Caudate nucleus (tissue), 63 donors: ENCODE measurements at places on chromosomes 3 and 15.

- no peak for DNase-seq
These were observed 49.0 kb upstream of the OSBPL11 start for GRCh38 chr3:125644036-125645005.

DNA sequence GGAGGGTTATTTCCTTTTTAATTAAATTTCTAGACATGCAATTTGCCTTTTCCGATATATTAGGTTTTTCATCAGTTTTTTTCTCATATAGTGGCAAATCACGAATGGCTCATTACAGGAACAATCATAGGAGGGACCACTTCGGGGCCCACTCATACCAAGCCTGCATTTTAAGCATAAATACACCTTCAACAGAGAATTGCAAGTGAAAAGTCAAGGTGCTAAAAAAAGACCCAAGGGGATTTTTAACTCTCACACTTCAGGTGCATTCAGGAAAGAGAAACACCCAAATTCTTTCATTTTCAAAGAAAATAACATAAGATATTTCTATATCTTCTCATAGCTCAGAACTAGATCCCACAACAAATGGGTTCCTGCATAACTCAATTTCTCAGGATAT is 979.6 kb upstream of the NR2F2 start:
- DNase-seq = no peak

DNA sequence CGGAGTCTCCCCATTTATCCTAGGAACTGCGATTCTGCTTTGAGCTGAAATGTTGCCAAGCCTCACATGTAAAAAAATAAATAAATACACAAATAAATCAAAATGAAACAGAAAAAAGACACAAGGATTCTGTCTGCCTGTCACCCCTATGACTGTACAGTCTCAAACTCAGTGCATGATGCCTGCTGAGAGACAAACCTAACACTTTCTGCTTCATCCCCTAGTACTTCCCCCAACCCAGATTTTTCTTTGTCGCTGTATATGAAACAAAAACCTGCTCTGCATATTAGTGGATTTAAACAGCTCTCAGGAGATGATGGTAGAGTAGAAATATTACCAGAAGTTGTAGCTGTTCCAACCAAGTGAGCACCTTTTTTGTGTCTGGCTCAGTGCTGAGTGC is 530.7 kb upstream of the CFAP20DC start:
- no peak for DNase-seq

DNA sequence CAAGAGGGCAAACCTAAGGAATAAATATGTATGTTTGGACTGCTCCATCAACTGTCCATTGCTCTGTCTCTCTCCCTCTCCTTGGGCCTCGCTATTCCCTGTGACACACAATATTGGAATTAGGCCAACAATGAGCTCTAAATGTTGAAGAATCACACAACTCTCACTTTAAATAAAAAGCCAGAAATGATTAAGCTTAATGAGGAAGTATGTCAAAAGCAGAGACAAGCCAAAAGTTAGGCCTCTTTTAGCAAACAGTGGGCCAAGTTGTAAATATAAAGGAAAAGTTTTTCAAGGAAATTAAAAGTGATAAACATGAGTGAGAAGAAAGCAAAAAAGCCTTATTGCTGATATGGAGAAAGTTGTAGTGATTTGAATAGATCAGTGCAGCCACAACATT is 141.0 kb downstream of the VGLL3 start:
- DNase-seq = no peak

GRCh38 chr3:178916223-178916622 is 155.4 kb downstream of the ZMAT3 start:
- DNase-seq = no peak

DNA sequence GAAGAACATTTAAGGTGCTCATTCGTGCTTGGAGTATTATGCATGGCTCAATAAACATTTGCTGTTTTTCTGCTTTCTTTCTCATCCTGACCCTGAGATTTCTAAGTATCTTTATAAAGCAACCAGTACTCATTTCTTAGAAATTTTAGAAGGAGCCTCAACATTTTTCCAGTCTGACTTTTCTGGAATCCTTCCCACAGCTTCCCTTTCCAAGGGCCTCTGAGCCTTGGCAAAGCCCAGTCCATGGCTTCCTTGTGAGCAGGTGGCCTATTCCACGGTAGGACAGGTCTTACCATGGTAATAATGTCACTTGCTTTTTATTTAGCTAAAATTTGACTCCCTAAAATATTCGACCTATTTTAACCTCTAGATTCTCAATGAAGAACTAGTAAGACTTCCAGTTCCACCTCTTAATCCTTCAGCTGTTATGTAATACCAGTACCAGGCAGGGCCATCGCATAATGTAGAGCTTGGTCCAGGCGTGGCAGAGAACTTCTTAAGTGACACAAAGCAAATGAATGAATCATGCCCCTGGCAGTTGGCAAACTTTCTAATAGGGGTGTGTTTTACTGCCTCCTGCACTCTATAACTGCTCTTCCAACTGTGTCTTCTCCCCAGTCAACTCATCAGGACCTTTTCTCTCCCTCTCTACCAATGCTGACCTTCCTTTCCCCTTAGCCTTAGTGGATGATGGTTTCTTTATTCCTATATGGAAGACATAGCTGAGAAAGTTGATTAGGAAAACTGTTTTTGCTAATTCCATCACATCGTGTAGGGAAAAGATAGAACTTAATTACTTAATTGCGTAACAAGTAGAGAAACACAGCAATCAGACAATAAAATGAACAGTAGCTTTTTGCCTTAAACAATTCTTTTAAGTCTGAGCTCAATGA is 894 bp upstream of the TM4SF4 start:
- DNase-seq = no peak

DNA sequence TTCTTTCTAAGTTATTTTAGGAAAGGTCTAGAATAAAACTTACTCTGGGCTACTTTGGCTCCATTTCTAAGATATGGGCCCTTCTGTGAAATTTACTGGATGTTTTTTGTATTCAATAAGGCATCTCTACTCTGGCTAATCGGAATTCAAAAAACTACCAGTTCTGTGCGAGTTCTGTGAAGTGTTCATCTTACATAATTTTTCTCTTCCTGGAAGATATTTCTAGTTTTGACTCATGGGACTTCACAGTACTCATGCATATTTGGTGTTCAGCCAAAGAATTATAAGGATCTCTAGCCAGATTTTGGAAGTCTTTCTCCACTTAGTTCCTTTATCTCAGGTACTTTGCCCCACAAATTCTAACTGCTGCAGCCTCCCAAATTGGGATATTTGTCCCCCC is 46.4 kb upstream of the MBNL1 start:
- no peak for DNase-seq

- no peak for DNase-seq
These were observed 11.4 kb downstream of the ACTC1 start for GRCh38 chr15:34783991-34784390.

DNA sequence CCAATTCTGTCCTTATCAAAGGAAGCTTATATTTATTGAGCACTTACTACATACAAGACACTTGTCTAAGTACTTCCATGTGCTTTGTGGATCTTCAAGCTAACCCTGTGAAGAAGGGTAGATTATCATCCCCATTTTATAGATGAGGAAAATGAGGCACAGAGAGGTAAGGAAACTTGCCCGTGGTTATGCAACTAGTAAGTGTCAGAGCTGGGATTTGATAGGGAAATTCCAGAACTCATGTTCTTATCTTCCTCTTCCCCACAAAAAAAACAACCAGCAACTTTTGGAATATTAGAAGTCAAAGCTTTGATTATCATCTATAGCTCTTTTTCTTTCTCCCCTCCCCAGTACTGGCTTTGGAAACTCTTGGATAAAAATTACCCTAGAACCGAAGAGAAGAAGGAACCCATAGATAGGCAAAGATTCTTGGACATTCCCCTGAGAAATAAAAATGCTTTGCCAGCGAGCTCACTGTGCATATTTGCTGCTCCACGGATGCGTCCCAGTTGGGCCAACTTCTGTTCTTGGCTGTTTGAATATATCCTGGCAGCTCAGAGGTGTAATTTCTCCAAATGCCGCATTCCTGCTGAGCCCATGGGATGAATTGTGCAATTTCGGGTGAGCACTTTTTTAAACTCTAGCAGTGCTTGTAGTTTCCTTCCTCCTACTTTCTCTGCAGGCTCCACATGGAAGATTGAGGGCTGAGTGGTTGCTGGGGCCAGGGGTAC is 591.5 kb upstream of the CFAP20DC start:
- no peak for DNase-seq

DNA sequence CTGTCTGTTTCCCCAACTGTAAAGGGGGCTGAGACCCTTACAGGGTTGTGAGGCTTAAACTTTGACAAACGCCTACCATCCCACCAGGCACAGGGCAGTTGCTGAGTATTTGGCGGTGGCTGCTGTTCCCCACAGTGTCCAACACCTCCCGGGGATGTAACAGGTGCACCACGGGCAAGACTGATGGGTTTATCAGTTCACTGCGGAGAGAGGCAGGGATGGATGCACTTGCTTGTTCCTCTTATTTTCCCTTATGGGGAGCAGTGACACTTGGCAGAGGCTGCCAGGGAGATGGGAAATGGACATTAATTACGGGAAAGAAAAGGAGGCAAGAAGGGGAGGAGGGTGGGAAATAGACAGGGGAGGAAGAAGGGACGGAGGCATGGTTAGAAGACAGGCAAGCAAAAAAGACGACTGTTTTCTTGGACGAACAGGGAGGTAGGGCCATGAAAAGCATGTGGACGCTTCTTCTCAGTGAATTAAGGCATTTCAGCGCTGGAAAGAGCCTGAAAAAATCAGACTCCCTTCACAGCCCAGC is 16.6 kb upstream of the ADIPOQ start:
- DNase-seq = no peak

GRCh38 chr3:158775426-158776410 is 26.1 kb upstream of the MFSD1 start:
- DNase-seq = no peak

DNA sequence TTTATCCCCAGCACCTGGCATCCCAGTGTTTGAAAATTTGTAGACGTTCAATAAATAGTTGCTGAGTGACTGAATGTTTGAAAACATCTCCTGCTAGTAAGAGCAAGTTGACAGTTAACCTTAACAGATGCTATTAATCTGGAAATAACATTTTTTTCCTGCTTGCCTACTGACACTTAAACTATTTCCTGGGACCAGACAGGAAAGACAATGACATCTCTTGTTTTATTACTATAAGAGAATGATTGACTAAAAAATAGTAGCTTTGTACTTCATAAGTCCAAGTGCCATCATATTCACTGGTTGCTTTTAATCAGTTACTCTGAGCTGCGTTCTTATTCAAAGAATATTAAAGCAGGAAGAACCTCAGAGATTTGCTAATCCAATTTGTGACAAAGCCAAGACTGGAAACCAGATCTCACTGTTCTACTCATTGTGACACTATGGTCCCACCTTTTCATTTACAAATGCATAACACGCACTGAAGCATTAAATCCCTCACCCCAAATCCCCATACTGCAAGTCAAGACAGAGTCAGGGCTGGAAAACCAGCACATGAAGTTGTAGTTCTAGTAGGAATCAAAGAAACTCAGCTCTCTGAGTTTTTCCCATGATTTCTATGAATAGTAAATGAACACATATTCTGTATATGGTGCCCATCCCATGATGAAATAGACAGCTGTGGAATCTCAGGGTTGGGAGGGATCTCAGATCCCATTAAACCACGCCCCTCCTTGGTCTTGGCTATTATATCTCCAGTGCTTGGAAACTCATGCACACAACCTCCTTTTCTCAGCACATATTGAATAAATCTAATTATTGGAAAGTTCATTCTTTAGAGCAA is 212.7 kb upstream of the P2RY1 start:
- DNase-seq = no peak

DNA sequence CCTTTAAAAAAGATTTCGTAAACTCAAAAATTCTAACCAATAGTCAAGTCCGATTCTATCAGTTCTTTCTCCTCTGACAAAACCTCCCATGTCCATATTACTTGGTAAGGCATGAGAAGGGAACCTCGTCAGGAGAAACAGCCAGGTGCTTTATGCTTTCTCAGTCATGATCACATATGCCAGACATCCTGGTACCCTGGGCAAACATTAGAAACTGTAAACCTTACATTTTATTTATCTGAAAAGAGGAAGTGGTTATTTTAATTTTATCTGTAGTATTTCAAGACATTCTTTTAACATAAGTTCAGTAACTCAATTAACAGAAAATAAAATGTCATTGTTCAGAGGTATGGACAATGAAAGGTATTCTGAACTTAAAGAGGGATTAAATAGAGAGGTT is 474.8 kb upstream of the GBE1 start:
- DNase-seq = no peak

GRCh38 chr3:25088284-25088683 is 339.8 kb upstream of the RARB start:
- DNase-seq = no peak

DNA sequence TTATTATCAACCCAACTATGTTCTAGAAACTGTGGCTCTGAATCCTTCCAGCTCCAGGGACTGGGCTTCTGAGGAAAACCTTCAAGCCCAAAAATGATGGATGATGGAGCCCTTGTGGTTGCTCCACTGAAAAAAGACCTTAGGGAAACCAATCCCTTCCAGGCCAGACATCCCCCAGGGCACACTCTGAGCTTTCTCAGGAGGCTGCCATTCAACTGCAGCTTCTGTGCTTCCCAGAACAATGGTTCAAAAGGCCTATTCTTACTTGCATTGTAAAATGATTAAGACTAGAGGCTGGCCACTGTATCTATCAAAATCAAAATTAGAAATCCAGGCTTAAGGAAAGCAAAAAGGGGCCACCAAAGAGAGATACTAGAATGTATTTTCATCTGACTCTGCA is 27.3 kb downstream of the EID1 start:
- no peak for DNase-seq

DNA sequence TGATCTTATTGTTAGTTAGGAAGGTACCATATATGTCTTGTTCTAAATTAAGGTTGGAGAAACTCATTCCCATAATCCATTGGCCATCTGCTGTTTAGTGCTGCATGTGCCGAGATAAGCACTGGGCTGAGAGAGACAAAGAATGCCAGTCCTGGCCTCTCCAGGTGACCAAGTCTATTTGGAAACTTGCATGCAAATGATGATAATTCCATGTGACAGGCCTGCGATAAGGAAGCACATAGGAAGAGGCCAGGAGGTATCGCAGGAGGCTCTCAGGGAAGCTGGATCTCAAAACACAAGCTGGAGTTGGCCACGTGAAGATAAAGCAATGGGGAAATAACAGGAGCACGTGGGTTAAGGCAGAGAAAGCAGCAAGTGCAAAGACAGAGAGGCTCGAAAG is 39.7 kb downstream of the MYO5C start:
- no peak for DNase-seq

- no peak for DNase-seq
These were observed 25.6 kb downstream of the ANXA2 start for GRCh38 chr15:60372227-60372626.

DNA sequence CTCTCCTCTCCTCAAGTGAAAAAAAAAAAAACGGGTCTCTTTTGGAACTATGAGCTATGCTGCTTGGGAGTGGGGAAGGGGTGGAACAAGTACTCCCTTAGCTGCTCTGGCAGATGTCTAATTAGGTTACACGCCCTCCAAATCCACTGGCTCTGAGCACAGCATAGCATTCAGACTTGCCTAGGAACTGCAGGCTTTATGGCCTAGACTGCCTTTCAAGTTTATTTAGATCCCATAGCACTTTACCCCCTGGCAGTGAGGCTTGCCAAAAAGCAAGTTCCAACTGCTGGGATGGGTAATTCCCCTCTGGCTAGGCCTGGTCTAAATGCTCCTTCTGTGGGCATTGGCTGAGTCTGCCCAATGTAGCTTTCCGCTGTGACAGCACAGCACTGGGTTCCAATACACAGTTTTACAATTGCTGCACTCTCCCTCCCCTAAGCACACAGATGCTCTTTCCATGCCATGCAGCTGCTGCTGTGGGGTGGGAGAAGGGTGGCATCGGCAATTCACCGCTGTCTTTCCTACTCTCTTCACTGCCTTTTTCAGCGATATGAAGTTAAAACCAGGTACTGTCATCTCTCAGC is 152.8 kb downstream of the KCNAB1 start:
- DNase-seq = no peak

- no peak for DNase-seq
These were observed 29.1 kb downstream of the CHST14 start for GRCh38 chr15:40499931-40500330.

GRCh38 chr15:79090487-79091203 is at the start of gene RASGRF1:
TSS of gene RASGRF1 (minus strand) at chr15:79090780. CDS start at chr15:79090498, 282 bp downstream.
- DNase-seq = no peak
